ENCODE measurements at places on chromosomes 2 and 18.
A peak's percentile ranks its signal among the peaks of the same experiment; 100 is the strongest.

DNA sequence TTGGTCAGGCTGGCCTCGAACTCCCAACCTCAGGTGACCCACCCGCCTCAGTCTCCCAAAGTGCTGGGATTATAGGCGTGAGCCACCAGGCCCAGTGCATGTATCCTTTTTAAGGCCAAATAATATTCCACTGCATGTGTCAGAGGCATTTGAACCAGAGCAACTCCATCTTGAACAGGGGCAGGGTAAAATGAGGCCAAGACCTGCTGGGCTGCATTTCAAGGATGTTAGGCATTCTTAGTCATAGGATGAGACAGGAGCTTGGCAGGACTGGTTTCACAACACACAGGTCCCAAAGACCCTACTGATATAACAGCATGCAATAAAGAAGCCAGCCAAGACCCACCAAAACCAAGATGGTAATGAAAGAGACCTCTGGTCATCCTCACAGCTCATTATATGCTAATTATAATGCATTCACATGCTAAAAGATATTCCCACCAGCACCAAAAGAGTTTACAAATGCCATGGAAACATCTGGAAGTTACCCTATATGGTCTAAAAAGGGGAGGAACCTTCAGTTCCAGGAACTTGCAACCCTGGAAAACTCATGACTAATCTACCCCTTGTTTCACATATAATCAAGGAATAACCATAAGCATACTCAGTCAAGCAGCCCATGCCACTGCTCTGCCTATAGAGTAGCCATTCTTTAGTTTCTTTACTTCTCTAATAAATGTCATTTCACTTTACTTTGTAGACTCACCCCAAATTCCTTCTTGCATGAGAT lies 204.6 kb downstream of the RAB3GAP1 start:
- DNase-seq: no peak

GRCh38 chr2:138124521-138124920 lies 160.2 kb downstream of the HNMT start:
- no peak for DNase-seq

GRCh38 chr2:163044114-163044513 lies 205.5 kb upstream of the KCNH7 start:
- DNase-seq: no peak

GRCh38 chr2:61920548-61920947 lies 15.1 kb downstream of the COMMD1 start:
- DNase-seq: no peak

DNA sequence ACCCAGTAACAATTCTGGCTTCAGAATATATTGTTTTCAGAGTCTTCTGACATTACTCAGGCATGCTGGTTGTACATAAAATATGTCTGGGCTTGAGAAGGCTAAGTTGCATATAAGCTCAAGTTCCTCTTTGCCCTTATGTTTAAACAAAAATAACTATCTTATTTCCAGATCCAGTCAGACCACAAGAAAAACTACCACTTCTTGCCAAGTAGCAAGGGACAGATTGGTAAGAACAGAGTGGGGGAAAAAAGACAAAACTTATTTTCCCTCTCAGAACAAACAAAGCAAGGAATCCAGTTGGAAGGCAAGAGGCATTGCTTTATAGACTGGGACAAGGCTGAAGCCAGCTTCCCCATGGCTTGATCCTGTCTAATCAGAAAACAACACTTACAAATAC lies 1036.7 kb upstream of the CELF4 start:
- DNase-seq: no peak

GRCh38 chr2:29487967-29488555 lies 372.8 kb downstream of the CLIP4 start:
- no peak for DNase-seq

- DNase-seq: no peak
These were observed 36.6 kb upstream of the VIT start for GRCh38 chr2:36659872-36660312.

GRCh38 chr18:6205706-6206105 lies 209.0 kb downstream of the L3MBTL4 start:
- no peak for DNase-seq

DNA sequence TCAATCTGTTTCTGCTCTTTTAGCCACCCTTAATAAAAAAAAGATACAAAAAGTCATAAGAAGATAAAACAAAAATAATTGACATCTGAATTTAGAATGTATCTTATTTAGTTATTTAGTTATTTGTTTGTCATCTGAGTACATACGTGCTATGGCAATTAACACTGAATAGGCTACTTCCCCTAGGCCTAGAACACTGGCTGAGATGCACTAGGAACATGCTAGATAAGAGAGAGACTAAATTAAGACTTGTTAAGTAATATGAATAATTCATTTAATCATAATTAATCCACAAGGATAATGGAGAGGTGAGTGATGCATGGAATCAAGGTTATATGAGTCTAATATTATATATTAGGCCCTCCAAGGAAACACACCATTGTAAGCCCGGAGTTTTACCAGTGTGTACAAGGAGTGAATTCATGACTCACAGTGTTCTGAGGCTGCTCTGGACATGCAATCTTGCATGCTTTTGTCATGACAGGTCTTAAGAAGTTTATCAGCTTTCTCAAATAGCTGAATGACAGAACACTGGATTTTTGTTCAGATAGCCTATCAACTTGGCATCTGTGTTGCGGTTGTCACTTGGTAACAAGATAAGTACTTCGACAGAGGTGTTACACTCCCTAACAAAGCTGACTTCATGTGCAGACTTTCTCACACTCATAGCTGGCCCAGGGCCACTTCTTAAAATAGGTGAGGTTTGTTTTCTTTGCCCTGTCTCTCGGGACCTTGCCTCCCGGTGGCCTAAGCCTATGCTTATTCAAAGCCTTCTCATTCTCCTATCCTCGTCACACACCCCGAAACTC lies 5.0 kb upstream of the SERPINB2 start:
- DNase-seq: no peak

DNA sequence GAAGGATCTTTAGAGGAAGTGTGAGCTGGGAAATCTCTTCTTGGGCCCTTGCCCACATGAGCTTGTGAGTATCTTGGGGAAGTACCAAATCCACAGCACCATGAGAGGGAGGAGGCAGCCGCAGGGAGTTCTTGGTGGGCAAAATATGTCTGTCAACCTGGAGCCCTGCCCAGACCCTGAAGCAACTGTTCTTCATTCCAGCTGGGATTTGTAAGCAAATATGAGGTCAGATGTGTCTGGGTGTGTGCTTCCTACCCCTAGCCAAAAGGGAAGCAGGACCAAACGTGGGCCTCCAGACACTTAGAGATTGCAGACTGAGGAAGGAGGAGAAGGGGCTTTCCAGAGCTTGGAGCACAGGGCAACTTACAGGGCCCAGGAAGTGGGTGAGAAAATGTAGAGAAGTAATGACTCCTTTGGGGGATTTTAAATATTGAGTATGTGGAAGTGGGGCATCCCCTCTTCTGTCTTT lies 41.9 kb downstream of the TMEM247 start:
- DNase-seq: no peak

DNA sequence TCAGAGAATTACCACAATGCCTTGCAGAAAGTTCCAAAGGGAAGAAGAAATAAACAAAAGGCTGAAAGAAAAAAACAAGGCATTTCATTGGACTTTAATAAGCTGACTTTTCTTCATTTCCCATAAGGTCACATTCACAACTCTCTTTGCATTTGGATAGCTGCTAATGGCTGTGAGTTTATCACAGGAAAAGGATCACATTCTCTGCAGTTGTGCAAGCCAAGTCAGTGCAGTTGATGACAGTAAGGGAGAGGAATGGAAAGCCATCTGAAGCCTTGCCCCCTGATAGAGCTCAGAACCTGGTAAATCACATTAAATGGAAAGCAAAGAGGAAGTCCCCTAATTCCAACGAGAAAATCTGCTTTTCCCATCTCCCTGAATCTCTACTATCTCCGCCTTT lies 950.6 kb downstream of the CNTNAP5 start:
- DNase-seq: no peak

DNA sequence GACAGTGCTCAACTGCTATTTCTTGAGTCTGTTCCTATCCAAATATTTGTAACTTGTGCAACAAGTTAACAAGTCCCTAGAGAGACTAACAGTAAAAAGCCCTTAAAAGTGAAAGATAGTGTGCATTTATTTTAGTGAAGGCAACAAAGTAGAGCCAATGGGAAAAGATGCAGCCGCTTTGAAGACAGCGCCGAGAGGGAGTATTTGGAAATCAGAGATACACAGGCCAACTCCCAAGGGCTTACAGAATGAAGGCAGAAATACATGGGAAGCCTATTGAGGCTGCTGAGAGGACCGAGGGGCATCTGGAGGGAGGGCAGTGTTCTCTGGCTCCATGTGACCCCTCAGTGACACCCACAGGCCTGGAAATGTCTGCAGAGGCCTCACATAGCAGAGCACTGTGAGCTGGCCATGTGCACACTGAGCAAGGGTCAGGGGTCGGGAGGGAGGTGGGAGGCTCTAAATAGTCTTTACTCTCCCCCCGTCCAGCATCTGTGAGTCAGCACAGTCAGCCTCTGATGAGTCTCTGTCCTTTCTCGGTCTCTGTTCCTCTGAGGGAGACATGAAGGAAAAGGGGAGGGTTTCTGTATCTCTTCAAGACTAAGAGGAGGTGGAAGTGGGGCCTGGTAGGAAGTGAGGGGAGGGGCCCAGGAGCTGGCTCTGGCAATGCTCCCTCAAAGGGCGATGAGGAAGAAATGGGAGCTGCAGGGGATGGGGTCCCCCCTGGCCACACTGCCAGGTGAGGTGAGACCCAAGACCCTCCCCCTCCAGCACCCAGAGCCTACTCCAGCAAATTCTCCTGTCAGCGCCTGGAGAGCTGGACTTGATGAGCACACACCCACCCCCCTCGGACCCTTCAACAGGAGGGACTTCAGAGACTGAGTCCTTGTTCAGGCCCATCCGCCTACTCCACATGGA lies 133.6 kb downstream of the SP3 start:
- DNase-seq: no peak

DNA sequence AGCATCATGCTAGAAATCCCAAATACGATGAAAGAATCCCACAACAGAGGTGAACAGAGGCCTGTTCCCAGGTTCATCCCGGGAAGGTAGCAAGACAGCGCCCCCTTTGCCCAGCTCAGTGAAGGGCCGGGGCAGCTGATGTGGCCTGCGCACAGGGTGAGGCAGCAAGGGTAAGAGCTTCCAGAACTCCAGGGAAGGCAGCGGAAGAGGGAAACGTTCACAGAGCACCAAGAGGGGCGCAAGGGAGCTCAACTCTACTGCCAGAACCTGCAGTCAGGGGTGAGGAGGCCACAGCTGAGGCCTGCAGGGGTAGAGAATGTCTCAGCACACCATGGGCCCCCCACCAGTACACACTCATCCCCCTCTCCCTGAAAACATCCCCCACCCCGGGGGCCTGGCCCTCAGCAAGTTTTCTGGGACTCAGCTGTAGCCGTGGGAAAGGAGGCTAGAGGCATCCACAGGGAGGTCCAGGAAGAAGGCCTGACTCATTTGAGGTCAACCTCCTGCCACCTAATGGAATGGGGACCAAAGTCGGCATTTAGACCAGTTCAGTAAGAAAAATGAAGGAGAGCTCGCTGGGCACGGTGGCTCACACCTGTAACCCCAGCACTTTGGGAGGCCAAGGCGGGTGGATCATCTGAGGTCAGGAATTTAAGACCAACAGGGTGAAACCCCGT lies 95.6 kb upstream of the ASAP2 start:
- DNase-seq: no peak

DNA sequence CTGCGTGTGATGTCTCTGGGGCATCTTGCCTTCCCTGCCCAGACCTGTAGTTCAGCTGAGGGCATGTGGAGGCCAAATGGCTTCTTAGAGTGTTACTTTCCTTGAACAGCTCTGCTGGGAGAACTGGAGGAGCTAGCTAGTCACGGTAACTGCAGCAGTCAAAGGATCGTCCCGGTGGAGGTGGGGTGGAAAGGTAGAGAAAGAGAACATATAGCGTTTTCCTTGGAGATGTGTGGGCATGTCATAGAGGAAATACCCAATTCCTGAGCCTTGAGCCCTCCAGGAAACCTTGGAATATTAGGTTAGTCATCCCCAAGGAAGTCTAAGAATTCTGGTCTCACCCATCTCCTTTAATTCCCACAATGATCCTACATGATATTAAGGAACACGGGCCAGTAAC lies 33.5 kb upstream of the IL37 start:
- no peak for DNase-seq

DNA sequence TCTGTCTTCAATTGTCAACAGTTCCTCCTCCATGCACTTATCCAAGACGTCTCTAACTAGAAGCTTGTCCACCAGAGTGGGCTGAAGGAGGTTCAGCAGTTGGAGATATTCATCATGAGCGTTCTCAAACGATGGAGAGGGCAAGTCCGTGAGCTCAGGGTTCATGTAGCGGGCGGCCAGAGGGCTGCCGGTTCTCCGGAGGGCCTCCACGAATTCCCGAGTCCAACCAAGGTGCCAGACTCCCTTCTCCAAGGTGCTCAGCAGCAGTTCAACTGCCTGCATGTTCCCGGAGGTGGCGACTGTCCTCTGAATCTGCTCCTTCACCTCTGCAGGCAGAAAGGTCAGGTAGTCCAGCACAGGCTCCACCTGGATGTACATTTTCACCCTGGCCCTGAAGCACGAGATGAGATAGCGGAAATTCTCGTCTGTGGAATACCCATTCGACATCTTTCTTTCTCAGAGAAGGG lies 590 bp downstream of the IFIH1 start:
- DNase-seq: peak; percentile 39

GRCh38 chr18:57585421-57585820 lies 1.1 kb downstream of the FECH start:
- DNase-seq: no peak

GRCh38 chr2:47006374-47007222 lies 91.0 kb upstream of the MCFD2 start:
- no peak for DNase-seq

Data from stimulated activated naive CD8-positive, alpha-beta T cell treated with anti-CD3 and anti-CD28 coated beads, Interleukin-15, Interleukin-2, amounts not matched to agents 100 U/mL and 50 U/mL, for 24 hours (primary cell).